ENCODE measurements at places on chromosomes 5 and 9.

DNA sequence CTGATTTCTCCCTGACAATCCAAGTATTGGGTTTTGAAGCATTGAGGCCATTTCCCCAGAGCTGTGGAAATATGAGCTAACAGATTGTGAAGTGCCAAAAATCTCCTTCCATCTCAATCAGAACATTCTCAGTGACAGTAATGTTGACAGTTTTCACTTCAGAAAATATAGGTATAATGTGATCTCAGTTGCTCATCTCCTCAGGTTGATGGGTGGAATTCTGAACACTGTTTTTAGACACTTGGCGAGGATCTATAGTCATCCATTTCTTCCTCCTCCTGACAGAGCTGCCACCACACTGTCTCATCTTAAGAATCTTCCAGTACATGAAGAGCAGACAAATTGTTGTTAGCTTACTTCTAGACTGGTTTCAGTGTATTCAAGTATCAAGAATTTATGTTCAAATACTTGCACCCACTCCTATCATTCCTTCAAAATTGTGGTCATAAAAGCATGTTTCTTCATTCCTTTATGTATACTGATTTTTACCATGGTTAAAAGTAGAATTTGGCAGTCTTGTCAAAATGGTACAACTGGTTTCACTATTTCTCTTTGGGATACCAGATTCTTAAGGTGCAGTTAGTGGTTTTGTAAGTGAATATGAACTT is 199.7 kb upstream of the TLE4 start:
- DNase-seq: no peak

DNA sequence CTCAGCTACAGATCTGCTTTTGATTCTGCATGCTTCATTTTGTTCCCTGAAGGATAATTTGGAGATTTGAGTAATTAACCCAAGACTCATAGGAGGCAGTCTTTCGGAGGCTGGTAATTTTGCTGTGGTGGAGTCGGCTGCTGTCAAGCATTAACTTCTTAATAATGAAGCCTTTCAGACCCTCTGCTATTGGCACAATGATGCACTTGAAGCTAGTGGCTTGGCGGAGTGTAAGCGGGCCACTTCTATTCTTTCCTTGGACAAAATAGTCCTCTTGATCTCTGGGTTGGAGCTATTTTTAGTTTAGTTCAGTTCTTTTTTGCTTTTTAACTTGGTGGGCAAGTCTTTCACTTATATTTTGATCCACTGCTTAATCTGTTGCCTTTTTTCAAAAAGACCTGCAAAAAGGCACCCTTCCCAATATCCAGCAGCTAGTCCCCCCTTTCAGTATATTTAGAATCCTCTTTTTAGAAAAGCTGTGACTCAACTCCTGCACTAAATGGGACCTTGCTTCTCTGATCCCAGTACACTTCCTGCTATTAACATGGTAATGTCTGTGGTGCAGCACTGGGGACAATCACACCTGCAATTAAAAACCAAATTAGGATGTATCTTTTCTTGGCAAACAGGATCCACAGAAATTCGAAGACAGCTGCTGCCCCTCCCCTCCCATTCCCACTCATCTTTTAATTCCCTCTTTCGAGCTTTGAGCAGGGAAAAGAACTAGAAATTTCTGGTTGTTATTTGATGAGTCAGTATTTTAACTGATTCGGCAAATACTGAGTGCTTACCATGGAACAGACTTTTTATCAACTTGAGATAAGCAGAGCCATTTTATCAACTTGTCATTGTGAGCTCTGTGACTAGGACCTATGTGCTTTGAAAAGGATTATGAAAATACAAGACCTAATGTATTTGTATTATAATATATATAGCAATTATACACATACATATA is 169.4 kb upstream of the ANKRD55 start:
- DNase-seq: no peak

DNA sequence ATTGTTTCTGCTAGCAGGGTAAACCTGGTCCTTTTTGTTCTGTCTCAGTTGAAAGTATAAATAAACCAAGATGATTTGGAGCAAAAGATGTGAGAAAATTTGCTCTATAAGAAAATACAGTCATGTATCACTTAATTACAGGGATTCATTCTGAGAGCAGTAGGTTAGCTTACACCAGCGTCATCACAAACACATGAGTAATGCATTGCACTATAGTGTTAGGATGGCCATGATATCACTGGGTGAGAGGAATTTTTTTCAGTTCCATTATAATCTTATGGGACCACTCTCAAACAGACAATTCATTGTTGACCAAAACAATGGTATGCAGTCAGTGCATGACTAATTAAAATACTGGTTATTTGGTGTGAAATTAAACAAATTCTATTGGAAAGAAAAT is 430.9 kb downstream of the CHSY3 start:
- DNase-seq: peak; percentile 40

DNA sequence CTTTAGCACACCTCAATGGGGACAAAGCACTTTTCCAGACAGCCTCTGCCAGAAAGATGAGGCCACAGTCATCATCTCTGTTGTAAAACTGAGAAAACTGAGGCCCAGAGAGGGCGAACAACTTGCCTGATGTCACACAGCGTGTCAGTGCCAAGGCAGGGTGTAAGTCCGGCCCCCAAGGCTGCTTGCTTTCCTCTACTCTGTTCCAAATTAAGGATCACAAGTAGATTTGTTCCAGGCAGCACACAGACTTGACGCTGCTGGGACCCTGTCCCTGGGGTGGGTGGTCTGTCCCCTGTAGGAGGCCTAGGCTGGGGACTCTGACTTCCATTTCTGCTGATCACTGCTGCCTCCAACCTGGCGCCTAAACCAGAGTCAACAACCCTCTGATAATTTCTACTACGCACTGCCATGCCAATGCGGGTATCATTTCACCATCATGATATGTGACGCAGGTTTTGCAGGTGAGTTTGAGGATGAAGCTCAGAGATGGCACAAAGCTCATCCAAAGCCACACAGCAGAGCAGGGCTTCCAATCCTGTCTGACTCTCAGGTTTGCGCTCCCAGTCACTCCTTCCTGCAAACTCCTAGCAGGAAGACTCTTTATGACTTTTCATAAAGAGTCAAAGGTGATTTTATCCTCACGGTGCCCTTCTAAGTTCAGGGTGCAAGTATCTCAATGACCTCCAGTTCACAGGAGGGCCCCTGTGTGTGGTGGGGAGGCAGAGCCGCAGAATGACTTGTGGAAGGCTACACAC is 13.5 kb upstream of the RALGDS start:
- no peak for DNase-seq

GRCh38 chr9:136080716-136081112 is 14.4 kb downstream of the NACC2 start:
- DNase-seq: no peak

- no peak for DNase-seq
Measured at GRCh38 chr5:1661831-1662558, 137.6 kb downstream of the MRPL36 start.

GRCh38 chr5:166486348-166486747 is 1805.1 kb upstream of the WWC1 start:
- DNase-seq: no peak

- peak; percentile 26 for DNase-seq
Measured at GRCh38 chr5:141623186-141623585, 4.4 kb upstream of the DIAPH1 start.

DNA sequence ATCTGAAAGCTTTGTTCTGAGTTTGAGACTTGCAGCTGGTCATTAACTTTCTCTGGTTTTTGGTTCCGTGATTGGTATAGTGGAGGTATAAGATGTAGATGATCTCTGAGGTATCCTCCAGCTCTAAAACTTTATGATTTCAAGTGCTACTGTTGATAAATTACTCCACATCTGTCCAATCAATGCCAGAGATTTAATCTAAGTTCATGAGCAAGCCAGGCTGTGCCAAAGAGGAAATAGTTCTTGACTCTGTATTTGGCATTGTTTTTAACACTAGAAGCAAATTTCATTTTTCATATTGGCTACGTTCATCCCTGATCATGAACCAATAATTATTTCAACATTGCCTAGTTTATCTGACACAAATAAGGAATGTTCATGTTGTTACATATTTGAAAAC is 28.5 kb upstream of the CHD1 start:
- no peak for DNase-seq

- peak; percentile 60 for DNase-seq
Measured at GRCh38 chr9:88388886-88389605, 802 bp downstream of the SPIN1 start.

DNA sequence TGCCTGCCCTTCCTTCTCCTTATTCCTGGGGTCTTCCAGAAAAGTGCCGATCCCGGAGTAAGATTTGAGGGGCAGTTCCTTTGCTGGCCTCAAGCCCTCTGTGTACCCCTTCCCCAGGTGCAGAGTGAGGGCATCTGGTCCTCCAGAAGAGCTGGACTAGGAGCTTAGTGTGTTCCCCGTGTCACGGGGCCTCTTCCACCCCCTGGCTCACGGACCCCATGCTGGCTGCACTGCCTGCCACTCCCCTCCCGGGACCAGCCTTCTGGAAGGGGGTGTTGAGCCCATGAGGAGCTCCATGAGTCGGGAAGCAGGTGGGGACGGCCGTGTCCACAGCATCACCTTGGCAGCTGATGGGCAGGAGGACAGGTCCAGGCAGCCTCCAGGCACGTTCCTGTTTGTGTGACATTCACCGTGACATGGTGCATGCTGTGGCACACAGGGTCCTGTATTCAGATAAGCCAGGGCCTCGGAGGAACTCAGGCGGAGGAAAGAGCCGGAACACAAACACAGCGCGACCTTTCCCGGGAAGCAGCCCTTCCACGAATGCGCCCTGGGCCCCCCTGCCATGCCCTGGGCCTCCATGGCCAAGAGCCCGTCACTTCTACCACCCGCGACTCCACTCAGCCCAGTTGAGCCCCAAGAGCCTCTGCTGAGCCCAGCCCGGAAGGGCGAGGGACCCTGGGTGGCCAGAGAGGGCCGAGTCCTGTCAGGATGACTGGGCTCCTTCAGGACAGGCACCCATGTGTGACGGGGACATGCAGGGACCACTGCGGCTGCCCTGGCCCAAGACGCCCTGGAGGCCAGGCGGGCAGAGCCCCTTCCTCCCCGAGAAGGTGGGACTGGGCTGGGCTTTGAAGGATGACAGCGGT is 5.9 kb upstream of the LCN1 start:
- DNase-seq: no peak

DNA sequence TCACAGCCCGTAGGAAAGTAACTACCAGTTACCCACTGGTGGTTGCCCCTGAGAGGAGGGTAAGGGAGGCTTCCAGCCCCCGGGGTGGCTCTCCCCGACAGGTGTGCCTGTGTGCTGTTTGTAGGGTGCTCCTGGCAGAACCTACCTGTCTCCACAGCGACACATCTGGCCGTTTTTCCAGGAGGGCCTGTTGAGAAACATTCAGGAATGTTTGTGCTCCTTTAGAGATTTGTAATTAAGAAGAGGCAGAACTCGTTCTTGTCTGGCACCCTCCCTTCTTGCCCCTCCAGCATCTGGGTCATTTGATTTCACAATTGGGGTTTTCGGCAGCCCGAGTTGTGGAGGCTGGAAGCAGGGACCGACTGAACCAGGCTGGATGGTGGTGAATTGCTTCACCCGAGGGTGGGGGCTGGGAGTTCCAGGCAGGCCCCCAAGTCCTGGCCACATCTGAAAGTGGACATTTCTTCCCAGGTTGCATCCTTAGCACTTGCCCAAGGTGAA is 74.2 kb downstream of the WWC1 start:
- DNase-seq: peak; percentile 77

- no peak for DNase-seq
Measured at GRCh38 chr9:93496285-93496684, 42.9 kb upstream of the FAM120AOS start.

GRCh38 chr5:106189121-106189809 is 1481.5 kb downstream of the EFNA5 start:
- no peak for DNase-seq

- peak; percentile 25 for DNase-seq
Measured at GRCh38 chr9:92770360-92770995, 5.8 kb upstream of the BICD2 start.

DNA sequence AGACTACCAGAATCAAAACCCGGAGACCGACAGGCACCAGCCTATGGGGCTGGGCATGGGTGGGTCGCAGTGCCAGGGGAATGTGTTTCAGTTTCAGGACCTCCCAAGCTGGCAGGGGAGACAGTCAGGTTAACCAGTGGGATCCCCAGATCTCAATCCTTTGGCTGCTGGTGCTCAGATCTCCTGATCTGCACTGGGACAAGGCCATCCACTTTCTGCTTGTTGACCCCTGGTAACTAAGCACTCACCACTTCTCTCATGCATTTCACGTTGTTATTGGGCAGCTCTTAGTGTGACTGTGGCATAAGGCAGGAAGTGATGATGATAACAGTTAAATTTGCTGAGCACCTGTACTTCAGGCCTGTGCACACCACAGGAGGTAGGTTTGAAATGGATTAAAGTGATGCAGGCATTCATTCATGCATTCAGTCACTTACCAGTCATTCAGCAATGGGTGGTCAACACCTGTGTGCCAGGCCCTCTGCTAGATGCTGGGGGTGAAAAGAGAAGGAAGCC is 42.1 kb upstream of the STXBP1 start:
- no peak for DNase-seq

GRCh38 chr5:141821430-141821925 is 56.7 kb downstream of the PCDH1 start:
- DNase-seq: peak; percentile 83

- no peak for DNase-seq
Measured at GRCh38 chr9:75149841-75150241, 61.5 kb downstream of the OSTF1 start.
